ENCODE measurements at places on chromosomes 7 and 10. TPM values are rescaled to one million over a fixed set of nuclear protein-coding genes. Genes with fewer than 3 reads are reported as not detected.

The NME8 gene
- not detected for polyA plus RNA-seq

The RPP30 gene
- polyA plus RNA-seq, result 34.5 TPM

The CDK14 gene
- 19.5 TPM for polyA plus RNA-seq

The ZNF853 gene
- 15.5 TPM for polyA plus RNA-seq

The BHLHA15 gene
- polyA plus RNA-seq, result 0.37 TPM

The TUBB8 gene
- not detected for polyA plus RNA-seq

The ATOH7 gene
- polyA plus RNA-seq, result 0.22 TPM

The CROT gene
- 9.6 TPM for polyA plus RNA-seq

Data from hindlimb muscle (tissue), 1 donor.